ENCODE measurements at places on chromosomes 3 and 15.

GRCh38 chr3:196016059-196016458 is 65.8 kb downstream of the TFRC start:
- peak; percentile 6 for DNase-seq

- peak; percentile 97 for DNase-seq
These were observed 647.1 kb downstream of the NTRK3 start for GRCh38 chr15:87609474-87609873.

GRCh38 chr3:65338571-65338970 is 650.8 kb upstream of the ADAMTS9 start:
- no peak for DNase-seq

GRCh38 chr3:23331141-23331935 is 128.2 kb downstream of the UBE2E2 start:
- DNase-seq, result no peak

GRCh38 chr15:43550527-43551363 is 33.3 kb downstream of the MAP1A start:
- DNase-seq, result peak; percentile 37

GRCh38 chr3:85258326-85258725 is 299.5 kb downstream of the CADM2 start:
- no peak for DNase-seq

GRCh38 chr3:14764331-14765059 is 54.3 kb upstream of the FGD5 start:
- DNase-seq, result no peak

GRCh38 chr15:85316244-85316934 is 64.0 kb upstream of the AKAP13 start:
- no peak for DNase-seq

DNA sequence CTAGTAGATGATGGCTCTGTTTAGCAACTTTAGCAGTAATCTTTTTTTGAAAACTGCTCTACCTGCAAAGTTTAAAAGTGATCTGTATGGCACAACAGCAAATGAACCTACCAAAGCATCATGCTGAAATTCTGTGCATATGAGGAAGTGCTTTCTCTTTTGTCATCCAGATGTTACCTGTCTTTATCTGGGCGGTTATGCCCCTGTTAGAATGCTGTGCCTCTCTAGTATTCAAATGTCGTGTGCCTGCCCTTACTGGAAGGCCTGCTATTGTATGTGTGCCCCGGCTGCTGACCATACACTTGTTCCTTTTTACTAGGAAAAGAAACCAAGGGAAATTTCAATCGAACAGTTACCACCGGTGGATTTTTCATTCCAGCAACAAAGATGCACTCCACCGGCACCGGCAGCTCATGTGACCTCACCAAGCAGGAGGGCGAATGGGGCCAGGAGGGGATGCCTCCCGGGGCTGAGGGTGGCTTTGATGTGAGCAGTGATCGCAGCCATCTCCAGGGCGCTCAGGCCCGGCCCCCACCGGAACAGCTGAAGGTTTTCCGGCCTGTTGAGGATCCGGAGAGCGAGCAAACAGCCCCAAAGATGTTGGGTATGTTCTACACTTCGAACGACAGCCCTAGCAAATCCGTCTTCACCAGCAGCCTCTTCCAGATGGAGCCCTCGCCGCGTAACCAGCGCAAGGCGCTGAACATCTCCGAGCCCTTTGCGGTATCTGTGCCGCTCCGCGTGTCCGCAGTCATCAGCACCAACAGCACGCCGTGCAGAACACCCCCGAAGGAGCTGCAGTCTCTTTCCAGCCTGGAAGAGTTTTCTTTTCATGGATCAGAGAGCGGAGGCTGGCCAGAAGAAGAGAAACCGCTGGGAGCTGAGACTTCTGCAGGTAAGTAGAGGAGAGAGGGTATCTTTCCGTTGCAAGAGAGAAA is 61.6 kb downstream of the TMEM39A start:
- no peak for DNase-seq

DNA sequence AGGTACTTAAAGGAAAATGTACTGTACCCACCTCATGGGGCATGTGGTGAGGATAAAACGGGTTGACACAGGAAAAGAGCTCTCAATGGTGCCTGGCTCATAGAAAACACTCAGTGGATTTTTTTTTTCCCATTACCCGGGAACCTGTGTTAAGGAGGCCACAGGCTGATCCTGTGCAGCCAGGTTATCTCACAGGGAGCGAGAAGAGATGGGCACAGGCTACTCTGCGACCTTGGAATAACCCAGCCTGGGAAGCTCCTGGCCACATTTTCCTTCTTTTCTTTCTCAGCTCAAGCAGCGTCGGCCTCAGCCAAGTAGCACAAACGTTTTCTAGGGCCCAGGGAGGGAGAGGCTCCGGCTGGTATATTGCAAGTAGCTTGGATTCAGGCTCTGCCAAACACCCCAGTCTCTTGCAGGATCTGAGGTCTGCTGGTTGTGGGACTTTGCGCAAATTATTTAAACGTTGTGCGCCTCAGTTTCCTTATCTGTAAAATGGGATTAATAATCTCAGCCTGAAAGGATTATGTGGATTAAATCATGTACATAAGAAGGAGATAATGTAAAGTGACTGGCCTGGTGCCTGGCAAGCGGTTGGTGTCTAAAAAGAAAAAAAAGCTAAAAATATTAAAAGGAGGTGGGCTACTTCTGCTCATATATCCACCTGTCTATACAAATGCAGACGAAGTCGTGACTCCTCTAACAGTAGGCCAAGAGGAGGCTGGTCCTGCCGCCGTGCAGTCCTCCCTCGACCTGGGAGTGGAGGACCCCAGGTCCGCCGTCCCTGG is 2.2 kb downstream of the FURIN start:
- peak; percentile 37 for DNase-seq

DNA sequence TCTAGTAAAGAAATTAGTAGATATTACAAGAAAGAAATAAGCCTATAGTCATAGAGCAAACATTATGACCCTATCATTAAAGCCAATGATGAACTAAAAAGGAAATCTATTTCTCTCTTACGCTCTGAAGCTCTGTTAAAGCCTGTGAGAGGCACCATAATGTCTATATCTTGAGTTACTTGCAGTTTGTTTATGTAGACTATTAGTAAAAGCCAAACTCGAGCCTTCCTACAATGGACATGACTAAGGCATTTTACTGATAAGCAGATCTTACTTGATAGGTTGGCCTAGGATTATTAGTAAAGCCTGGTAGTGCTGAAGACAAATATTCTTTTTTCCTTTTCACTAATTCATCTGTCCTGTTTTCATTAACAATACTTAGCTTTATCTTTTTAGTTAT is 32.7 kb downstream of the LRRC3B start:
- DNase-seq, result no peak

DNA sequence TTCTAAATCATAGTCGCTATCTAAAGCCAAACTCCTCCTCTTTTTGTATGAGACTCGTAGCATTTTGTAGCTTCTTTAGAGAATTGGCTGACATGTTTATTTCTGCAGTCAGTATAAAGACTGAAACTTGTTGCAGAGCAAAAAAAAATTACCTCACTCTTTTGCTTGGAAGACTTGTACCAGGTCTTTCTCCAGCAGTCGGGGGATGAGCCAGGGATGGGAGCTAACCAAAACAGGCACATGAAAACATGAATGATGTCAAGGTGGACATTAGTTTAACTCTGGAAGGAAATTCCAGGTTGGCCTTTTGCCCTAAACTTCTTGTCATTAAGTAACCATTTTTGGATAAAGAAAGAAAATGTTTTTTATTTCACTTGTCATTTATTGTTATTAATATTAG is 47.0 kb upstream of the SCAANT1 start:
- no peak for DNase-seq

DNA sequence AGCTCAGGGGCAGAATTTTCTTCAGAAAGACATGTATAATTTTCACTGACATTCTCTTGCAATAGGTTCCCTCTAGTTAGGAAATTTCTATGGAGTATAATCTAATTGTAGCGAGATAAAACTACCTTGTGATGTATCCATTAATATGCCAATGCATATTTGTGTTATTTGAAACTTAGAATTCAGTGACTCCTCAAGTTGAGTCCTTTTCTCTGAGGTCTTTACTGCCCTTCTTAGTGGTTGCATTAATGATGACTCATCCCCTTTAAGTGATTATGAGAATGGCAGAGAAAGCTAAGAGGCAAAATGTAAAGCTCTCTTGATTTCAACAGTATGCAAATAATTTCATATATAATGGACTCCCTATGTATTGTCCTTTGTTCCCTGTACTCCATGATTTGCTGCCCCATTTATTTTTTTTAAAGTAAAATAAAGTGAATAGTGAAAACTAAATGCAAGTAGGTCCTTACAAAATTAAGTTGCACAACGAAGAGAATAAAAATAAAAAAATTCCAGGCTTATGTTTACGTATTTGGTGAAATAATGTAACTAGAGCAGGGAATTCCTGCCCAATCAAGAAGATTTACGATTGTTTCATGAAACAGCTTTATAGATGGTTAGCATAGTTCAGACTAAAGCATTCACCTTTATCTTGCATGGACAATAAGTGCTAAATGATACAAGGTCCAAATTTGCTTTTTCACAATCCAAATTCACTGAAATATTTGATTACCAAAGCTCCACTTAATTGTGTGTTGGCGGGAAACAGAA is 78.1 kb downstream of the ZPLD1 start:
- peak; percentile 3 for DNase-seq

DNA sequence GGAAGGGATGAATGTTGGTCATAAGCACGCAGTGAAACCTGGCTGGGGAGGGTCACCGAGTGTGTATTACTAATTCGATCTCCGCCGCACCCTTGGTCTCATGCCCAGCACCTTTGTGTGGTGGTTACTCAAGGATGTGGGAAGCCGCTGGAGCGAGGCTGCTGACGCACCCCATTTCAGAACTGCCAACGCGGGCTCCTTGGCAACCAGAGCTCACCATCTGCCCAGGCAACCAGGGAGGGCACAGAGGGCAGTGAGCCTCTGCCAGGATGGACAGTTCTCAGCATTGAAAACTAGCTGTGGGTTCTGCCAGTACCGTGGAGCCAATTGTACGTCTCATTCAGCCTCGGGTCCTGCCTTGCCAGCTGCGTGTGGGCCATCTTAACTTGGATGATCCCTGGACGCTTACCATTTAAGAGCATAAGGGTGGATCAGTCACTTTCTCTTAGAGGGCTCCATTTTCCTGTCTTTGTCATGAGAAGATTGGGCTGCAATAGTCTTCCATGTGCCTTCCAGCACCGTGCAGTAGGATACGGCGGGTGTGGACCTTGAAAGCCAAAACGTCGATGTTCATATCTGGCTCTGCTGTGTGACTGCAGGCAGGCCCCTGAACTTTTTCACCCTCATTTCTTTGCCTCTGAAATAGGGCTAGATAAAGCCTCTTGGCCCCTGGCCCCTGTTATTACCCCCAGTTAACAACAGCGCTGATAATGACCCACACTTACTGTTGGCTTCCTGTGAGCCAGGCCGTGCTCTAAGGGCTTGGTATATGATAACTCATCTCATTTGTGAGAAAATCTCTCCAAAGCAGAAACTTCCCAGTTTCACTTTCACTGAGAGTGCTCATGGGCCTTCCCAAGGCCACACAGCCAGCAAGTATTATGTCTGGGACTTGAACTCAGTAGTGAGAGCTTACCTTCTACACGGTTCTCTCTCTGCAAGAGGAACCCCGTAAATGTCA is 238.8 kb downstream of the OPA1 start:
- DNase-seq, result no peak

DNA sequence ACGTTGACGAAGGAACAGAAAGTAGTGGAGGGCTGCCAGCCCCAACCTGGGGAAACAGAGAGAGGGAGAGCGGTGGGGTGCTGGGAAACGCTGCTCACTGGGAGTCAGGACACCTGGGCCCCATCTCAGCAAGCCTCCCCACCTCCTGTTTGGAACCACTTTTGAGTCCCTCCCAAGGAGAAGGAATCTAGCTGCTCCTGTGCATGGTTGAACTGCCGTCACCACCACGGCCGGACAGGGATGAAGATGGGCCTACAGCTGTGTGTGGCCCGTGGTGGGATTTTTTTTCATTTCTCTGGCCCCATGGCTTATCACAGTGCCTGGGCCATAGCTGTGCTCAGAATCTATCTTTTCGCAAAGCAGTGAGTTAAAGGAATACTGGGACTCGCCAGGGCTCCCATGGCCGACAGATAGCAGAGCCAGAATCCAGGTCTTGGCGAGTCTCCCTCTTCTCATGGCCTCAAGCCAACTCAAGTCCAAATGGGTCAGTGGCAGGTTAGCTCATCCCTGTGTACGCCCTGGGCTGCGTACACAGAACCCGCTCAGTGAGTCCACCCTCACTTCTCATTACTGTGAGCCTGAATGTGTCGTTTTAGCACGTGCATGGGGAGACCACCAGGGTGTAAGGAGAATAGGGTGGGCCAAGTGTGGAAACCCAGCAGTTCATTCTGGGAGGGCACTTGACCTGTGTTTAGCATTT is 271.2 kb downstream of the FAM43A start:
- no peak for DNase-seq

GRCh38 chr3:152232679-152233078 is 36.0 kb upstream of the MBNL1 start:
- no peak for DNase-seq

DNA sequence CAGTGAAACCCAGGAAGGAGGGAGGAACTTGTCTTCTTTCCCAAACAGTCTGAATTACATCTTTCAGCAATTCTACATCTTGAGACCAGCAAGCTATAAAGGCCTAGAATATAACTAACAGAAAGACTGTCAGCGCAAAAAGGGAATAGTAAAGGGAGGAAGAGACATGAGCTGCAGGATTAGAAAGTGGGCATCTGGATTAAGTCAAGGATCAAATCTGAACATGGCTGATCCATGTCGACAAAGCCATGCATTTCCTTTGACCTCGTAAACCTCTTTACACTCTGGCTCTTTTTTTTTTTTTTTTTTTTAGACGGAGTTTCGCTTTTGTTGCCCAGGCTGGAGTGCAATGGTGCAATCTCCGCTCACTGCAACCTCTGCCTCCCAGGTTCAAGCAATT is 35.4 kb upstream of the KCNMB3 start:
- DNase-seq, result no peak

- DNase-seq, result no peak
These were observed 142.8 kb downstream of the IGF1R start for GRCh38 chr15:98791046-98791701.

GRCh38 chr3:127090218-127091160 is 102.4 kb upstream of the PRR23E start:
- DNase-seq, result no peak

GRCh38 chr15:78299101-78299930 is at the start of gene SKIC8:
SKIC8 (minus strand) TSS chr15:78299609; CDS start chr15:78295686, 3,923 bp downstream.
- DNase-seq, result peak; percentile 94

- peak; percentile 73 for DNase-seq
These were observed 77.5 kb upstream of the PRR23C start for GRCh38 chr3:139122221-139122581.

DNA sequence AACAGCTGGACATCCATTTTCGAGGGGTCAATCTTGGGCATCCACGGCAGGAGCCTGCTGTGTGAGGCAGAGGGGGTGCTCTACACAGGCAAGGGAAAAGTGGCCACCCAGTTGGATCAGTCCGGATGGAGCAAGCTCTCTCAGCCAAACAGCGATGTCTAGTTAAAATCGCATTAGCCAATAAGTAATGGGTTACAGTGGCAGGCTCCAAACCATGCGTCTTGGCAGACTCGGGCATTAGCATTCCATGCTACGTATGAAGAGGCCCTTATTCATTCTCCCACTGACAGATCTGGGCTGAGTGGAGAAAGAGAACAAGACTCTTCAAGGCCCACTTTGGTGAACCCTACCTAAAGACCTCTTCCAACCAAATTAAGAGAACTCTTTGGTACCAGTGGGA is 49.3 kb downstream of the CCNB2 start:
- DNase-seq, result no peak
